Skin of body (tissue), 3 donors: ENCODE measurements at places on chromosomes 13 and 19.

- DNase-seq, result no peak
Measured at GRCh38 chr19:16372065-16372915, 47.7 kb downstream of the KLF2 start.

GRCh38 chr13:110340812-110341444 is 33.8 kb downstream of the COL4A2 start:
- peak; percentile 58 for DNase-seq

- DNase-seq, result no peak
Measured at GRCh38 chr13:55345224-55345623, 1795.5 kb upstream of the PRR20A start.

DNA sequence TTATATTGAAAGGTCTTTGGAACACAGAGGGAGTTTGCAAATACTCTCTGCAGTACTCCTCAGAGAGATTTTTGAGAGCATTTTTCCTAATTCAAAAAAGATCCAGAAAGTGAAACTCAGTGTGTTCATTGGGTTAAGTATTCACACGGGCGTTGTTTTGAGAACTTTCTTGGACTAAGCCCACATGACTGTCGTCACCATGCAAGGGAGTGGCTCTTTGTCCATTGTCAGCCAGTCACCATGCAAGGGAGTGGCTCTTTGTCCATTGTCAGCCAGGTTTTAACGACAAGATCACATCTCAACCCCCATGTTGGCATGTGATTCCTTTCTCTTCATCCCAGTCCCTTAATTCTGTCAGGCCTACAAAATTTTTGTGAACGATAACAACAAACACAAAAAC is 81.2 kb upstream of the STK24 start:
- peak; percentile 56 for DNase-seq

DNA sequence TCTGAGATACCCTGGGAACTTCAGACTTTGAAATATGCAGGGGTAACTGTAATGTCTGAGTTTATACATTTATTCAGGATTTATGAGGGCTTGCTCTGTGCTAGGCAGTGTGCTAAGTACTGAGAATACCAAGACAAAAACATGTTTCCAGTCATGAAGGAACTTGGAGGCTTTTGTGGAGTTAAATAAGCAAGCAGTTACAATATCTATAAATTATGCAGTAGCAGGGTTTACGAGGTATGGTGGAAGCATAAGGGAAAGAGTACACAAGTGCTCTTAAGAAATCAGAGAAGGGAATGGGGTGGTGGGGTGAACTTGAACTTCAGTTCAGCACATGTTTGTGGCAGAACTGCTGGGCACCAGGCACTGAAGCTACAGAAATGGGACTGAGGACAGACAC is 28.0 kb downstream of the MAB21L1 start:
- no peak for DNase-seq

GRCh38 chr19:56015756-56016155 is 29.2 kb downstream of the NLRP5 start:
- no peak for DNase-seq

DNA sequence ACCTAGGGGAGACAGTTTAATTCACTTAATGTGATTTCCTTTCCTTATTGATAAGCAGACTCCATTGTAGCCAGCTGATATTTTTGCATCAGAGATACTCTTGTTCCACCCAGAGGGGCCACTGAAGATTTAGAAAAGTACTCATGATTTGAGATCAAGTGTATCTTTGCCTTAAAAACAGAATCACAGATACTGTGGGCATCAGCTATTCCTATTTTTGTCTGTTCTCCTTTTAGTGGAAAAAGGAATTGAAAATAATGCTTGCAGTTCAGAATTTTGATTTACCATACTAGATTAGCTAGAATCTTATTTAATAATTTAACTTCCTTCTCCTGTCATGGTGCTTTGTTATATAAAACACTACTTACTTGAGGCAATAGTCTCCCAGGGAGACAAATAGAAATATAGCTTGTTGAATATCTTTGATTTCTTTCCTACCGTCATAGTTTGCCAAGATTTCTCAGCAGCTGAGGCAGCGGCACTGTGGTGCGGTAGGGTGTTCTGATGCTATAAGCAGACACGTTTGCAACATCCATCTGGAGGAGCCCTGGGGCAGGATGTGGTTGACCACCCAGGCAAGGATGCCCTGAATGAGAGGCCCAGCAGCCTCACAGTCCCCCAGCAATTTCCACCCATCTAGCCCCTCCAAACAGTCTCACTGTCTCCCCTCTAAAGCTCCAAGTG is 47.0 kb upstream of the RAP2A start:
- no peak for DNase-seq

- peak; percentile 81 for DNase-seq
Measured at GRCh38 chr19:29811125-29812079, at the start of gene CCNE1. Gene CCNE1, plus strand, starts transcription at chr19:29811991. Its CDS starts 565 bp downstream, at chr19:29812556.

GRCh38 chr19:30656520-30657100 is 284.4 kb downstream of the ZNF536 start:
- no peak for DNase-seq

DNA sequence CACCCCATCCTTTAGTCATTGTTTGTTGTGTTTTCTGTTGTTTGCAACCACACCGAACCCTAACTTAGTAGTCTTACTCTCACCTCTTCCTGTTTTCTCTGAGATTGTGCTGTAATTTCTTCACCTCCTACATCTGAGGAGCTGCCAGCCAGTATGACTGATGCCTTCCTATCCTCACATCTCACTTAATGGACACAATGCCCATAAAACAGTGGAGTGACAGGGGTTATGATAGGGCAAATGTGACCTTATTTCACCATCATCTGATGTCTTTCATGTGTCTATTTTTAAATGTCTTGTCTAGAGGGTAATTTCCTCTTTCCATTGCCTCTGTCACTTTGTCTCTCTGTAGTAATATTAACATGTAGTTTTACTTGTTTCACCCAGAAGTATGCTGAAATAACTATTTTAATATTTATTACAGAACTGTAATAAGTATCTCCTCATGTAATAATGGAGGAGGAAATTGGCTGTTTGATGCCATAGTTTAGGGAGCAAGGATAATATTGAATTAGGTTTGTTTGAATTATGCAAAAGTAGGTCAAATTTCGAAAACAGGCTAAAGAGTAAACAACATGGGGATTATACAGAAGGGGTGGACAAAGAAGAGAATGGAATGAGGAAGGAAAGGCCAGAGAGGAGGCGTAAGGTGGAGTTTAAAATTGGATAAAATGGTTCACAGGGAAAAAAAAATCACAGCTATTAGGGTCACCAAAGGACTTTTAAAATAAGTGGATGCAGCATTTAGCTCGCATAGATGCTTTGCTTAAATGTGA is 103.5 kb upstream of the SPRY2 start:
- no peak for DNase-seq

GRCh38 chr13:48551329-48551728 is 18.4 kb upstream of the RCBTB2 start:
- DNase-seq, result no peak
